ENCODE measurements at places on chromosomes 7 and 10. TPM values are rescaled to one million over a fixed set of nuclear protein-coding genes. Genes with fewer than 3 reads are reported as not detected.

- peak; percentile 30 for ATAC-seq
Observed at GRCh38 chr7:140384894-140385545, 13.3 kb downstream of the SLC37A3 start.

DNA sequence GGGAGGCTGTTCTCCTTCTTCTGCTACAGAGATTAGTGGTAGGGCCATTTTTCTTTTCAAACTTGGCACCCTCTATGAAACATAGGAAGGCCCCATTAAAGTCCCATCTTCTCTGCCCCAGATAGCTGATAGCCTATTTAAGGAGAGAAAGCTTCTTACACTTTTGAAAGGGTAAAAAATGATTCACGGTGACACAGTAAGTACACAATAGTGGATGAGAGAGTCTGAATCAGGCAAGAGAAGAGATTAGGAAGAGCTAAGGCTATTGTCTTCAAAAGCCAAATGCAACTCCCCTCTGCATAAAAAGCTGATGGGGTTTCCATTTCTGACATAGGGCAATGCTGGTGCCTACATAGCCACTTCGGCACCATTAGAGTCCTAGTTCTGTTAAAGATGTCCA lies 3.6 kb downstream of the INA start:
- ATAC-seq, result no peak

The SLC16A12 gene
- total RNA-seq, result not detected

DNA sequence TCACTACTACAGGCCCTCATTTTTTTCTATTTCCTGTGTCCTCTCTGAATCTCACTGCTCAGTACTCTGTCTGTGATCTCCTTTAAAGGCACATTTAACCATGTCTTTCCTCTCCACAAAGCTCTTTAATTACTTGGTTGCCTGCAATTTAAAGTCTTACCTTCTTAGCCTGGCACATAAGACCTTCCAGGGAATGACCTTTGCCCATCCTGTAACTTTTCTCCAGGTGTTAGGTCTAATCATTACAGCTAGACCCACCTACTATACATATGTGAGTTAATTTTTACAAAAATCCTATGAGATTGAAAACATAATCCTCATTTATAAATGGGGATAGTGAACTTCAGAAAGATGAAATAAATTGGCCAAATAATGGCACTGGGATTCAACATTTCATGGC lies 244.1 kb upstream of the RHOBTB1 start:
- ATAC-seq, result no peak

- ATAC-seq, result no peak
Observed at GRCh38 chr7:107186240-107186639, 17.4 kb downstream of the HBP1 start.

DNA sequence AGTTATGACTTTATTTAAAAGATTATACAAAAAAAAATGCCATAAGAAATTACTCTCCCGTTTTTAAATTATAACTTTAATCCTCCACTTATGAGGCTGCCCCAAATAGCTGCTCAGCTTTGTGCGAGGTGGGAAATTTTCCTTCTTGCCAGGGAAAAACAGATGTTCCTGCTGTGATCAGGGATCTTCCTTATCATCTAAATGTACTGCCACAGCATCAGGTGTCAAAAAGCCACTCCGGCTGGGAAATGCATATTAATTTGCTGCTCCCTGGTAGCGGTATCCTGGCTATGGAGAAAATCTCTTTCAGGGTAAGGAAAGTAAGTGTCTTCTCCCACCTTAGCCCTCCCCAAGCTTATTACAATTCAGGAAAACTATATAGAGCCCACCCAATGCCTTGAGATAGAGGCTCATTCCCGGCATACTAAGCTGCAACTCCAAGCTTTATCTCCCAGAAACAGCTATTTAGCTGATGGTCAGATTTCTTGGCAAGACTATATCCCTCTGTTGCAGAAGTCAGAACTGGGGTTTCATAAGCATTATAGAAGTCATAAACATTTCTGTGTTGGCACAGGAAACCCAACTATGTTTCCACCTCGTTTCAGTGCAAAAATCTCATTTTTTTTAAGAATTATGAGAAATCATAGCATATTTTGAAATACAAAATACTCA lies 360.4 kb downstream of the PARD3 start:
- no peak for ATAC-seq

Data from activated T-helper 17 cell treated with anti-CD3 and anti-CD28 coated beads, Interleukin-2, amount 50 U/mL, for 72 hours (primary cell).